Stimulated activated CD8-positive, alpha-beta memory T cell treated with anti-CD3 and anti-CD28 coated beads, Interleukin-4, amount 100 ng/mL, for 24 hours (primary cell): ENCODE measurements at places on chromosomes 12 and 14.

GRCh38 chr12:54082397-54082892 lies 28.8 kb downstream of the HOXC4 start:
- peak; percentile 24 for DNase-seq

DNA sequence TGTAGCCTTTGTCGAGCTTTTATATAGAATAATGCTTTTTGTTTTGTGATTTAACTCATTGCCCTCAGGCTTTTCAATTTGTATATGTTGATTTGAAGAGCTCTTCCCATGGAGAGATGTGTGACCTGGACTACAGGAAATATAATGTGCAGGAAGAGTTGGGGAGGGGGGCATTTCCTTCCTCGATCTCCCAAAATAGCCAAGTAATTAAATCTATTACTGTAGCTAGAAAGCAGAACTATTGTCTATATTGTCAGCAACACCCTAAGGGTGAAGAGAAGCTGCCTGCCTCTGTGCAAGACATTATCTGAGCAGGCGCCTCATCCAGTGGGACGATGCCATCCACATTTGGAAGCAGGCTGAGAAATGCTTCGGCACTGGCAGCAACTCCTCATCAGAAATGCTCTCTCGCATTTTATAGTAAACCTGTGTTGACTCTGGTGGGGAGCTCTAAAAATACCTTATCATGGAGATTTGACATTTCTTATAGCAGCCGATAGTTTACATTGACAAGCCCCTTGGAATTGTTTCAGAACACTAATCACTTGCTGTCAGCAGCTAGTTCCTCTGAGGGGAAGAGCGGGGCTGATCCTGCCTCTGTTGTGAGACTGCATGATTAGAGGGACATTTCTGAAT lies 392.5 kb upstream of the RGS6 start:
- no peak for DNase-seq

DNA sequence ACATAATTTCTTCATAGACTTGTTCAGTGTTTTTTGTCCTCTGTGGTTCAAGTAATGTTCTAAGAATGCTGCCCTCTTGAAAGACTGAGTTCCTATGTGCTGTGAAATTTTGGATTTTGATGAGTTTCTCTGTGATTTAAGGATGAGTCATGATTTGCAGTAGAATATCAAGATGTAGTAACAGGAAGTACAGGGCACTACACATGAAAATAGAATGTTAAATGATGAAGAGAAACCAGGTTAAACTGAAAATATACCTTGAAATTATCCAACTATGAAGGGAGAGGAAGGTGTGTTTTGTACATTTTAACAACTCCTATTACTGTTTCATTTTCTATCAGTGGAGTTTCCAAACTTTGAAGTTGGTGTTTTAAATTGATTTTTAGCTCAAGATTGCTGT lies 4.8 kb downstream of the ELK3 start:
- no peak for DNase-seq

GRCh38 chr12:52867642-52868041 lies 18.8 kb upstream of the KRT78 start:
- peak; percentile 24 for DNase-seq

- no peak for DNase-seq
Observed at GRCh38 chr12:3965046-3965445, 91.8 kb upstream of the PARP11 start.

DNA sequence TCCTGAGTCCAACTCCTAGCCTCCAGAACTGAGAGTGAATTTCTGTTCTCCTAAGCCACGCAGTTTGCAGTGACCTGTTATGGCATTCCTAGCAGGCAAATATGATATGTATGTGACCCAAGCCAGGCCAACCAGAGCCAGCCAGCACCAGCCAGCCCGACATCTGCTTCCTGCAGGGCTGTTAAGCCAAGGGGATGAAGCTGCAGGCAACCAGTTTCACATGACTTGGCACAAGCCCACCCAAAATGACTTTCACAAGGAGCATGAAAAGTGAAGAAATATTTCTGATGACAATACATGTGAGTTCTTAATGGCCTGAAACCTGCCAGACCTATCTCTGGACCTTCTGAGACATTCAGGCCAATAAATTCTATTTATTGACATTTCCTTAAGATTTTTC lies 68.1 kb downstream of the ITPK1 start:
- no peak for DNase-seq

DNA sequence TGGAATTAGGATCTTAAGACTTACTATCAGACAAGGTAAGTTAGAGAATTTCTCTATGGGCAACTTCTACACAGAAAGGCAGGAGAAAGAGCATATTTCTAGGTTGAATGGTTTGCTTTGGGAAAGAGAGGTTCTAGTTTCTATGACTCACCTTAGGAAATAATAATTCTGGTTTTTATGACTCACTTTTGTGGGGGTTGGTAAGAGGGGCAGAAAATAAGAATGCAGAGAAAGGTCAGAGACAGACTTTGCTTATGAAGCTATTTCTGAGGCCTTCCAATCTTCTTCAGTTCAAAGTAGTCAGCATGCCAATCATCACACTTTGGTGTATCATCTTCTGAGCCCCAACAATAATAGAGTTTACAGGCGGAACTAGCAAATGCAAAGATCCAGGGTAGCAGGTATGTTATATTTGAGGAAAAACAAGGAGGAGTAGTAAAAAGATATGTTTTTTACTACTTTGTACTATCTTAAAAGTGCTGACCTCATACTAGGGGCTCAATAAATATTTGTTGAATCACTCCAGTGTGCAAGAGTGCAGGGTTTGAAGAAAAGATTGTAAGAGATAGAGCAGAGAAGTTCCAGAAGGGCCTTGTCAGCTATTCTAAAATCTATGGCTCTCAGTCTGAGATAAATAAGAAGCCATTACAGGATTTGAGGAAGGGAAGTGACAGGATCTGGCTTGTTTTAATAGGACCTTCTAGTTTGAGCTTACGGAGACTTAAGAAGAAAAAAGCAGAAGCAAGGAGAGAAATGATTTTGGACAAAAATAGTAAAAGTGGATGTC lies 56.7 kb upstream of the LRFN5 start:
- DNase-seq = no peak

DNA sequence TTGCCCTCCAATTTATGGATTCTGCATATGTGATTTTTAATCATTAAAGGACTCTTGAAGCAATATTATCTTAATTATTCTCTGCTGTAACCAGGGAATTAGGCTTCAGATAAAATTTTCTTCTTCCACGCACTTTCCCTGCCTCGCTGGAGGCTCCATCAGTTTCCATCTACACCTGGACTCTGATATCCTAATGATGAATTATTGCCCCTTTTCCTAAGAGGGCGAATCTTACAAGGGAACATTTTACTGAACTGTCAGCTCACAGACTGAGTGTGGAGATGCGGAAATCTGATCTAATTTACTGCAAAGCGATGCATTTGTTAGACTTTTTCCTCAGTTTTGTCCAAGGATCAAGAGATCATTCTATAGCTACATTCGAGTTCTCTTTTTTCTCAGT lies 43.0 kb downstream of the LMO3 start:
- DNase-seq = no peak

DNA sequence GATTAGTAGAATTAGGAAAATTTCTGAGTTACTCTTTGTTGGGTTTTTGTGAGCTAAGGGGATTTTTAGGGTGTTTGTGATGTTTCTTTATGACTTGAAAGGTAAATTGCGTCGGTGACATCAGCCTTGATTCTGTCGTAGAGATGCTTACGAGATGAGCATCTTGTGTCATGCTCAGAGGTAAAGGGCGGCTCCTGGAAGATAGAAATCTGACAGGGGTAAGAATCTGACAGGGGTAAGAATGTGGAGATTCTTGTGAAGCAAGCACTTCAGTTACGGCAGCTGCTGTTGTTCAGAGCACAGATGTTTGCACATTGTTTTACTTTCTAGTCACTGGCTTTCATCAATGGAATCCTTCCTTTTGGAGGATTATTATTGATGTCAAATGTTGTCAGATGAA lies 22.5 kb downstream of the EML1 start:
- DNase-seq = no peak

DNA sequence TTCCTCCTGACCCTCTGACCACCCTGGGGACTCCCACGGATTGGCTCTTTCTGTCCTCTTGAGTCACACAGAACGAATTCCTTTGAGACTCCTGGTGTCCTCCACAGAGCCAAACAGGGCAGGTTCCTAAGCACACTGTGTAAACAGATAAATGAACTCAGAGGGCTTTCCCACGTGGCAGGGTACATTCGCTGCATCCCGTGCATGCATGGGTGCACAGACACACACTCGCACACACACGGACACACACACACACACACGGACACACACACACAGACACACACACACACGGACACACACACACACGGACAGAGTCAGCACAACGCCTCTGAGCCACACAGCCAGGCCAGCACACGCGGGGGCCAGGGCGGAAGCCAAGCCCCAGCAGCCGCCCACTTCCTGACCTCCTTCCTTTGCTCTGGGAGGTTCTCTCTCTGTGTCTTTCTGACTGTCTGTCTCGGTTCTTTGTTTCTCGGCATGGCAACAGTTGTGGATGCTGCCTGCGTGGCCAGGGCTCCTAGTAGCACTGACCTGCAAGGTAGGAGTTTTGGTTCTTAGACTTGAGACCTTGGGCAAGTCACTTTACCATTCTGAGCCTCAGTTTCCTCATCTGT lies 706 bp downstream of the CRACR2A start:
- DNase-seq = peak; percentile 52

DNA sequence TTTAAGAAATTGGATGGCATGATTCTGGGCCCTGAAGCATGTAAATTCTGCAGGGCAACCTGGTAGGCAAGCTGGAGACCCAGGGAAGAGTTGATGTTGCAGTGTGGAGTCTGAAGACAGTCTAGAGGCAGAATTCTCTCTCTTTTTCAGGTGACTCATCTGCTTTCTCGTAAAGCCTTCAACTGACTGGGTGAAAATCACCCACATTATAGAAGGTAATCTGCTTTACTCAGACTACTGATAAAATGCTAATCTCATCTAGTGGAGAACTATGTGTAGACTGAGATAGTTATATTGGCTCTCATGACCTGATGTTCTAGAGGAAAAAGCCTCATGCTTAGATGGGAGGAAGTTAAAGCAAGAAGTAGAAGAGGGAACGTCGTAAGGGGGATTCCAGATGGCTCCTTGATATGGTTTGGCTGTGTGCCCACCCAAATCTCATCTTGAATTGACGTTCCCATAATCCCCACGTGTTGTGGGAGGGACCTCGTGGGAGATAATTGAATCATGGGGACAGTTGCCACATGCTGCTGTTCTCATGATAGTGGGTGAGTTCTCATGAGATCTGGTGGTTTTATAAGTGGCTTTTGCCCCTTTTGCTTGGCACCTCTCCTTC lies 723.8 kb downstream of the BCL11B start:
- DNase-seq = peak; percentile 18

GRCh38 chr14:99300190-99300589 lies 28.2 kb upstream of the BCL11B start:
- no peak for DNase-seq

DNA sequence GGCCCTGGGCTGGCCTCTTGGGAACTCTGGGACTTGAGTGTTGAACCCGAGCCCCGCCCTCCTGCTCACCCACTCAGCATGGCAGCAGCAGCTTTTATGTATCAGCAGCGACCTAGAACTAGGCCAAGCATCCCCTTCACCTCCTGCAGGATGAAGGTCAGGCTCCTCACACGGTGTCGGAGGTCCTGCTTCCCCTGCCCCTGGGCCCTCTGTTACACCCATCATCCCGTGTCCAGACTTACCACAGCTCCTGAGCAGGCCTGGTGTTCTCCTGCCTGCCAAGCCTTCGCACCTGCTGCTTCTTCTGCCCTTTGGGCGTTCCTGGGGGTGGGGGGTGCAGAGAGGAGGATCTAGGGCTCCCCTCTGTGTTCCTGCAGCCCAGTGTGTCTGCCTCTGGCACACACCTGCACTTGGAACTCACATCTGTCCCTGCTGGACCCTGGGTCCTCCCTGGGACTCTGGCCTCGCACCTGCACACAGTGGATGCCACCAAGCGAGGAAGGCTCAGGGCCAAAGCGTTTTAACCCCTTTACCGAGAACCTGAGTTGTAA lies 80.3 kb downstream of the PAPOLA start:
- DNase-seq = no peak

DNA sequence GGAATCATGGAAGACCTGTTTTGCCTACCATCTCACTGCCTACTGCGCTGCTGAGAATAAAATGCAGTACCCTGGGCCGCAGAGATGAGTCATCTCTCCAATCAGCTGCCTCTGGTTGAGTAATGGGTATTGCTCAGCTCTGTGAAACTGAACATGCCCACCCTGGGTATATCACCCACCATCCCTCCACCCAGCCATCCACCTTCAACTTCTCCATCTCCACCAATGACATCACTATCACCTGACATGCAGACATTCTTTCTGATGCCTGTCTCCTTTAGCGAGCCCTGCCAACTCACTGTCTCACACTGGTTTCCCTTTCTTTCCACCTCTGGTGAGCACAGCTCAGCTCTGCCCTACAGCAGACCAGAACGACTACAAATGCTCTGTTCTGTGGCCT lies 33.6 kb downstream of the E2F7 start:
- no peak for DNase-seq

DNA sequence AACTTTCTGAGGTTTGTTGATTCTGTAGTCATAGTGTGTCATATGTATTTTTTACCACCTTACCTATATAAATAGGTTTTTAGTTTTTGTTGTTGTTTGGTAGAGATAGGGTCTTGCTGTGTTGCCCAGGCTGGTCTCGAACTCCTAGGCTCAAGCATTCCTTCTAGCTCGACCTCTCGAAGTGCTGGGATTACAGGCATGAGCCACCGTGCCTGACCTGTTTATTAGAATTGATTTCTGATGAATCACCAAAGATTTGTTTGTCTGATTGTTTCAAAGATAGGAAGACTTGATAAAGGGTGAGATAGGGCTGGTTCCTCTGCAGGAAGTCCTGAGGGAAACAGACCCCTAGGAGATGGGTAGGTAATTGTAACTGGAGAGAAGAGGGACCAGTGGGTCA lies 481.6 kb downstream of the PCNX1 start:
- no peak for DNase-seq

- DNase-seq = no peak
Observed at GRCh38 chr12:117486840-117487659, 125.6 kb upstream of the NOS1 start.

DNA sequence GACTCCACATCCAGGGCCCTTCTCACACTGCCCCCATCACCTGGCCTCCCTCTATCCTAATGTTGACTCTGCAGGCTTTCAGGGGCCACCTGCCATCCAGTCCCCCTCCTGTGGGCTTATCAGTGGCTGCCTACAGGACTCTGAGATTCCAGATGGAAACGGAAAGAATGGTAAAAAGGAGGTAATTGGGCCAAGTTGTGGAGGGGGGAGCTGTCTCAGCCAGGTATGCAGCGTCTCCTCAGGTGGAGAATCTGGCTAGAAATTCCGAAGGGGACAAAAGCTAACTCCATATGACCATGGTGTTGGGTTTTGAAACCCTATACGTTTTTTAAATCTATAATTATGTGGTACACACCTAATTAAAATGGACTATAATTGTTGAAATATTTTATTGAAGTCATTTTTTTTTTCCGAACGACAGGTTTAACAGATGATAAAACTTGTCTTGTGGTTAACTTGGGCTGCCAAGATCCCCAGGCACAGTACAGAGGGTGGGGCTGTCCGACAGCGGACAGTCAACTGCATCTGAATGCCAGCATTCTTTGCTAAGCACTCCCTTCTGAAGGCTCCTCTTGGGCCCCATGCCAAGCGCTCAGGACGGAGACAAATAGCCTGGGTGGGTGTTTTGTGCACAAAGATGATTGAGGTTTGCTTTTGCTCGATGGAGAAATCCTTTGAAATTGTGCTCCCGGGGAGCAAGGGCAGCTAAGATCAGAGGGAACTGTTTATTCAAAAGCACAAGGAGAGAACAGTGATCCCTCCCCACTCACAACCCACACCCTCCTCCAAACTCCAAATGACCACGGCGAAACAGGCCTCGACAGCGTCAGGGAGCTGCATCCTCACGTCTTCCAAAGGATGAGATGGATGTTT lies 365.6 kb downstream of the BCL11B start:
- no peak for DNase-seq

- DNase-seq = no peak
Observed at GRCh38 chr12:12975322-12976077, 23.5 kb upstream of the GPRC5D start.

GRCh38 chr14:72523424-72524294 lies 370.2 kb downstream of the DPF3 start:
- DNase-seq = no peak
